ENCODE measurements at places on chromosomes 2 and 18. TPM values are rescaled to one million over a fixed set of nuclear protein-coding genes. Genes with fewer than 3 reads are reported as not detected.

DNA sequence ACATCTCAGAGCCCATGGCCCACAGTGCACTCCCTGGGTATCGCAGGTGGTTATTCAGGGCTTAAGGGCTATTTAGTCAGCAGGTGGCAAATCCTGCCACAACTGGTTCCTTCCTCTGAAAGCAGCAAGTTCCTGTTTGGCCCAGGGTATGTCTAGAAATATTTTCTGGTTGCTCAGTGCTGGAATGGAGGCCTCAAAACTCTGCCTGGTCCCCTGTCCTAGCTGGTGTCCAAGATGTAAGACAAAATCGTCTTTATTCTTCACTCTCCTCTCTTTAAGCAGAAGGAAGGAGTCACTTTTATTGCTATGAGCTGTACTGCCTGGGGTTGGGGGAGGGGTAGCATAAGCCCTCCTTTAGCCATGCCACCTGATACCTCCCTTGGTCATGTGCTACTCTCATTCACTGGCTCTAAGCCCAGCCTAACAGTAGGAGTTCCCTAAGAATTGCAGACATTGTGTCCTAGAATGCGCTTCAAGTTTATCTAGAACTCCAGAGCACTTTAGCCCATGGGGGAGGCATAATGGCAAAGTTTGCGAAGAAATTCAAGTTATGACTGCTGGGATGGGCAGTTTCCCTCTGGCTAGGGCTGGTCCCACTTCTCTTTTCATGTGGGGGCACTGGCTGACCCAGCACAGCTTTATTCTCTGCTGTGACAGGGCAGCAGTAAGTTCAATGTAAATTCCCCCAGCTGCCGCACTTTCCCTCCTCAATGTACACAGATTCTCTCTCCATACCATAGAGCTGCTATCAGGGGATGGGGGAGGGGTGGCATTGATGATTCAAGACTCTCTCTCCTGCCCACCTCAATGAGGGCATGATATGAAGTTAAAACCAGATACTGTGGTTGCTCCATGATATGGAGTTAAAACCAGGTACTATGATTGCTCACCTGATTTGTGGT is 27.1 kb upstream of the CWC22 start:
- DNase-seq, result no peak

DNA sequence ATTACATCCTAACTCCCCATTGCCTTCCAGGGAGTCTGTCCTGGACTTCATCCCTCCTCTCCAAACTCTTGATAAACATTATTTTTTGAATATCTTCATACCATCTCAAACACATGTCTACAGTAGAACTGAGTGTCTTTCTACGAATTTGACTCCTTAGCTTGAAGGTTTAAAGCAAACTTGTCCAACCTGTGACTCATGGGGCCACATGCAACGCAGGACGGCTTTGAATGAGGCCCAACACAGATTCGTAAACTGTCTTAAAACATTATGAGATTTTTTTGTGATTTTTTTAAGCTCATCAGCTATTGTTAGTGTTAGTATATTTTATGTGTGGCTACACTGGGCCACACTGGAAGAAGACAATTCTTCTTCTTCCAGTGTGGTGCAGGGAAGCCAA is 98.1 kb downstream of the PARD3B start:
- DNase-seq, result no peak

GRCh38 chr2:120318626-120319025 is 27.3 kb upstream of the INHBB start:
- DNase-seq, result no peak

Gene AQP4
- total RNA-seq, result 1.7 TPM

Gene LRRC30
- not detected for total RNA-seq

Gene TXNDC2
- total RNA-seq, result not detected

Gene SERPINB2
- total RNA-seq, result not detected
